ENCODE measurements at places on chromosomes 6 and 20. TPM values are rescaled to one million over a fixed set of nuclear protein-coding genes. Genes with fewer than 3 reads are reported as not detected.

DNA sequence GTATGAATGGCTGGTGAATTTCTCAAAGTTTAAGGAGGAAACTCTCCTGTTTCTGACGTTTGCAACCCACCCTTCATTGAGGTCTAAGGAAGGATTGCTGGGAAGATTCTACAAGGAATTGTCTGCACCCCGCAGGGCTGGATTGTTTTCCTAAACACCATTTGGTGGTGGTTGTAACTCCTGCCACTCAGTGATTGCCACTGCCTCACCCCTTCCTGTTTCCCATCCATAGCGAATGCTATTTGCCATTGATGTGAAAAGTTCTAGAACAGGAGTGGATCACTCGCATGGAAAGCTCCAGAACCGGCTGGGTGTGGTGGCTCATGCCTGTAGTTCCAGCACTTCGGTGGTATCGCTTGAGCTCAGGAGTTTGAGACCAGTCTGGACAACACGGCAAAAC lies 8.7 kb upstream of the DSP start:
- no peak for DNase-seq

DNA sequence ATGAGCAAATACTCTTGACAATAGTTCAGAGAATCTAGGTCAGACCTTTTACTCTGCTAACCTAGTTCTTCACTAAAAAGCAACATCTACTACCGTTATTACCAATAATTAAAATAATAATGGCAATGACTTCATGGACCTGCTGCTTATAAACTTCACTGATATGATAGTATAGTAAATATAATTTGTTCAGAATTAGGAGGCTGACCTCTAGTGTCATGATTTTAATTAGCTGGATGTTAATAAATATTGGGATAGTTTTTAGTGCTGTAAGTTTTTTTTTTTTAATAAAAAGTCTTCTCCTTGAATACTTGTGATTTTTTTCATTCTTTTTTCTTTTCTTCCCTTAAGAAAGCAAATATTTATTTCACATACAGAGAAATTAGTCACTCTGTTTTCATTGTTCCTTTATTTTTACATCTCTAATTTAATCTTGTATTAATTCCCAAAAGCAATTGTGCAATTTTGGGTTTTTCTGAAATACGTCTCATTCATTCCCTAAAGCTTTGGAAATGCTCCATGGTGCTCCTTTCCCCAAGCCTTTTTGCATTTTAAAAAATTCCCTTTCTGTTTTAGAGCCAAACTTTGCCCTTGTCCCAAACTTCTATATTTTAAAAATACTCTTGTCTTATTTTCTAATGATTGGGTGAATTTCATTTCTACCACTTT lies 46.6 kb upstream of the UST start:
- DNase-seq: no peak

DNA sequence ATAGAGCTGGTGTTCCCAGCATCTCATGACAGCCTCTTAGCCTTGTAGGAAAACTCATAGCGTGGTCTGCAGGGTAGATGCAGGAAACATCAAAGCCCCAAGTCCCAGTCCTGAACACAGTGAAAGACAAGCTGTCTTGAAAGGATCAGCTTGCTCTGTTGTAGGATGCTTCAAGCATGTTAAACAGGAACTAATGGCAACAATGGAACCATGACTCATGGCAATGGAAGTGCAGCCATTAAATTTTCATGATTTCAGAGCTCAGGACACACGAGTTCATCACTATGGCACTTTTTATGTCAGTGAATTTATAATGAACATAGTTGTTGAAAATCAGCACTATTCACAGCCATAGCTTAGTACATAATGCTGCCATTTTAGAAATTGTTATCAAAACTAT lies 367.7 kb downstream of the KIF16B start:
- peak; percentile 68 for DNase-seq

GRCh38 chr20:1164871-1165270 lies 19.9 kb downstream of the TMEM74B start:
- no peak for DNase-seq

DNA sequence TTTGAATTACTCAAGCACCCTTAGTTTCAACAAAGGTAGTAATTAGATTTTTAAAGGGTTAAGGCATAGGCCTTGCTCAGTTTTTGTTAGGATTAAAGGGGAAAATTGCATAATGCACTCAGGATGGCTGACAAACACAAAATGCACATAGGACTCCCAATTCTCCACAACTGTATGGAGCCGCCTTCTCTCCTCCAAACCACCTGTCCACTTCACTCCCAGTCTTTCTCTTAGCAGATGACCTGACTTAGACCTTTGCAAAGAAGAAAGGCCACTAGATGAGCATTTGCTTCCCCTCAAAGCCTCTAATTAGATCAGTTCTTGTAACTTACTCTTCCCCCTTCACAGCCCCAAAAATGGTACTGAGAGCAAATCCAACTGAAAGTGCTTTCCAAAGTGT lies 20.1 kb downstream of the NSFL1C start:
- no peak for DNase-seq

Gene TSPO2
- total RNA-seq: not detected

DNA sequence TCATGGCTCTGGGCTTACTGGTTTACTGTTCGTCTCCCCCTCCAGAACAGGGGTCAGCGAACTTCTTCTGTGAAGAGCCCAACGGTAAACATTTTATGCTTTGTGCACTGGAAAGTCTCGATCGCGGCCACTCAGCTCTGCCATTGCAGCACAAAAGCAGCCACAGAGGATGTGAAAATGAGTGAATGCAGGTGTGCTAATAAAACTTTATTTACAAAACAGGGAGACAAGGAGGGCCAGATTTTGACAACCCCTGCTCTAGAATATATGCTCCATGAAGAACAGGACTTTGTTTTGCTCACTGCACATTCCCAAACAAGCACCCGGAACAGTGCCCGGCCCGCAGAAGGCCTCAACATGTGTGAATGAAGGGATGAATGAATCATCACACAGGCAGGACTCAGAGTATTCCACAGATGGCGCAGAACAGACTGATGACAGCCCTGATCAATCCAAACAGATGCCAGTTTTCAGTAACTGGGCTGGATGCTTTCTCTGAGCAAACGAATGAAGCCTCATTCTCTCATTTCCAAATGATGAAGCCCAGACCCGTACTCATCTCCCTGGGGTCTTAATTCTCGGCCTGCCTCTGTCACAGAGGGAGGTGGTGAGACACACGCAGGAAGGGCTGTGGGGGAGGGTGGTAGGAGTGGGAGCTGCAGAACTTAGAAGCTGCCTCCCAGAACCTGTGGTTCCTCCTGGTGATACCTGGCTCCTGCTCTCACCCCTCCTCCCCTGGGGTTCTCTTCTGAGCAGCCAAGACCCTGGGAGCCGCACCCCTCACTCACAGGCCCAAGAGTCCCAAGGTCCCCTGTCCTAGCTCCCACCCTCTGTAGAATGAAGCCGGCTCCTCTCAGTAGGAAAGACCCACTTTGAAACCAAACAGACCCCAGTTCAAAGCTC lies 196.4 kb downstream of the PREX1 start:
- DNase-seq: peak; percentile 50

Gene COL9A3
- total RNA-seq: 0.17 TPM

DNA sequence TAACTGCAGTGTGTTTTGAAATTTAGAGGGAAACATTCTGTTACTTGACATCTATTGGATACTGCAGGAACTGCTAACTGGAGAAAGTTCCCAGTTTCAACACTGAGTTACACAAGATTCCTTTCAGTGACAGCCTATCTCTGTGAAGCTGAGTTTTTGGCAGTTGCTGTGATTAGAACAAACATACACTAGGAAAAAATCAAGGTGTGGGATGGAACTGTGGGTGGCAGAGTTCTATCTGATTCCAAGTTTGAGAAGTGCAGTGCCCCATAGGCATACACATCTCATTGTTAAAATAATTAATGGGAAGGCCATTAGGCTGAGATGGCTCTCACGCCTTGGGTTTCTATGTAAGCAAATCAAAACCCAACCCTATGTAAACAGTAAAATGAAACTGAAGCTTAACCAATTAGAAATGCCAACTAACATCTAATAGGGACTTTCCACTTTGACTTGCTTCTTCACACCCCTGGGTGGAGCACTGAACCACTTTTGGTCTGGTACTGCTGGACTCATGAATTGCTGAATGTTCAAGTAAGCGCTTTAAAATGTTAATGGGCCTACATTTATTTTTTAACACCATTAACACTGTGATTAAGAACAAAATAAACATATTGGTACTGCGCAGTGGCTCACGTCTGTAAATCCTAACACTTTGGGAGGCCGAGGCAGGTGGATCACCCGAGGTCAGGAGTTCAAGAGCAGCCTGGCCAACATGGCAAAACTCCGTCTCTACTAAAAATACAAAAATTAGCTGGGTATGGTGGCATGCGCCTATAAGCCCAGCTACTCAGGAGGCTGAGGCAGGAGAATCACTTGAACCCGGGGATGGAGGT lies 55.2 kb upstream of the TBC1D7 start:
- peak; percentile 47 for DNase-seq

DNA sequence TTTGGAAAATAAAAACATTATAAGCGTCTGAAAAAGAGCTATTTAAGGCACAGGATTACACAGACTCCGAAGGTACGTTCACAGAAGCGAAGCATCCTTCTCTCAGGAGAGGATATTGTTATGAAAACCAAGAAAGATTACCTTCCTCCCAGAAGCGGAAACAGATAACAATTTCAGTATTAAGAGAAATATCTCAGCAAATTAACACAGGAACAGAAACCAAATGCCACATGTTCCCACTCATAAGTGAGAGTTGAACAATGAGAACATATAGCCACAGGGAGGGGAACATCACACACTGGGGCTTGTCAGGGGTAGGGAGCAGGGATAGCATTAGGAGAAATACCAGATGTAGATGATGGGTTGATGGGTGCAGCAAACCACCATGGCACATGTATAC lies 109.7 kb downstream of the CDK19 start:
- DNase-seq: no peak

GRCh38 chr6:130527173-130527572 lies 161.4 kb downstream of the TMEM200A start:
- DNase-seq: no peak

- no peak for DNase-seq
Measured at GRCh38 chr6:36692220-36692619, 5.4 kb upstream of the RAB44 start.

Gene KIFC1
- 130 TPM for total RNA-seq

GRCh38 chr6:162819284-162819683 lies 91.5 kb downstream of the PACRG start:
- DNase-seq: no peak

DNA sequence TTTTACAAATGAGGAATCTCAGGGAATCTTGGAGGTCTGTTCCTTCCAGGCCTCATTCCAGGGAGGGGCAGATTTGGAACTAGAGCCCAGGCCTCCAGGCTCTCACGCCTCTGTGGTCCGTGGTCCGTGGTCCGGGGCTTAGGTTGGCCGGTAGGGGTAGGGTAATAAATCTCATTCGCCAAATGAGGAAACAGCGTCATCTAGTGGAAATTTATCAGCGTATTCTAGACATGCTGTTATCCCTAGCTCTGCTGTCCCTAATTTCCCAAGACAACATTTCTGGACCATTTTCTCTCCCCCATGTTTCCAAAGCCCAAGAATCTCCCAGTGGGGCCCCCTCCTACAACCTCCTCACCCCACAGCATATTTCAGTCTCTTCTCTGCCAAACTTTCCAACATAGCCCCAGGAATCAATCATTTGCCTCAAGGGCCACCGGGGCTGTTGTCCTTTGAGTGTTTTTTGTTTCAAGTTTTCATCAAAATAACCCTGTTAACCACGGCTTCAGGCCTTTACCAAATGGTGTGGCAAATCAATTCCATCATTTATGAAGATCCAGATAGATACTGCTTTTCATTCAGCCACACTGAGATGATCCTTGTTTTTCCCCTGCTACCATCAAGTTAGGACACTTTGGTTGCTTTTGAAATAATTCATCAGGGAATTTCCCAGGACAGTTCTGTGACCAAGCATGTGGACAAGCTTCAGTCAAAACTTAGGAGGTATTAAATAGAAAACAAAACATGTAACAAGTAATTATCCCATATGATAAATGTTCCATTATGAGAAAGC lies 126.8 kb downstream of the ALDH8A1 start:
- DNase-seq: peak; percentile 84

Gene ZNF165
- total RNA-seq: 0.89 TPM

Gene ZBP1
- 3.0 TPM for total RNA-seq

GRCh38 chr6:125508793-125509192 lies 207.0 kb upstream of the HDDC2 start:
- no peak for DNase-seq

GRCh38 chr6:137218917-137219663 lies at the start of gene IFNGR1:
Gene IFNGR1 (minus strand): TSS chr6:137219385. CDS start chr6:137219327, 58 bp downstream.
- peak; percentile 93 for DNase-seq

GRCh38 chr20:33310327-33310899 lies 27.4 kb downstream of the BPIFB1 start:
- peak; percentile 12 for DNase-seq

- peak; percentile 55 for DNase-seq
Measured at GRCh38 chr20:23146857-23147637, 60.9 kb upstream of the CD93 start.

DNA sequence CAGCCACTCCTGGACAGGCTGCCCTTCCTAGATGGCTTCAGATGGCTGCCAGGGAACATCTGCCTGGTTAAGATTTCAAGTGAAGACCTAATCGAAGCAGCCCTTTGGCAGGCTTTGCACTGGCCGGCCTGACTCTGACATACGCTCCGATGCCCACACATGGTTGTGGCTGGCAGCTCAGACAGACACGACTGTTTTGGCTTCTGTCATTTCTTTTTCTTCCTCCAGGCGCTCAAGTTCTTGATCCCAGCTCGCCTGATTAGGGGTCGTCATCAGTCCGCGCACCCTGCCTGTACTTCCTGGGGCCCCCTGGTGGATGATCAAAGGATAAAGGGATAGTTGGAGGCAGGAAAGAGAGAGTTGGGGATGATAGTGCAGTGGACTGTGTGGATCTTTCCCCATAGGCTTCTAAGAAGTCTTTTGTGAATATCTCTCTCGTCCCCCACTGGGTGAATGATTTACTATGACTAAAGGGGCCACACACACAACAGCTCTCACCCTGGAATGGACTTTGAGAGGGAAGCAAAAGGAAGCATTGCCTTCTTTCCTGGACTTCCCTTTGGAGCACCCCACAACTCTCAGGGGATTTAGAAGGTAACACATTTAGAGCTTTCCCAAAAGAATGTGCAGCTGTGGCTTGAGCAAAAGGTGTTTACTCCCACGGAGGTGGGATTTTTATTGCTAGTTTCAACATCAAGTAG lies 21.4 kb upstream of the TRAM2 start:
- DNase-seq: peak; percentile 81

DNA sequence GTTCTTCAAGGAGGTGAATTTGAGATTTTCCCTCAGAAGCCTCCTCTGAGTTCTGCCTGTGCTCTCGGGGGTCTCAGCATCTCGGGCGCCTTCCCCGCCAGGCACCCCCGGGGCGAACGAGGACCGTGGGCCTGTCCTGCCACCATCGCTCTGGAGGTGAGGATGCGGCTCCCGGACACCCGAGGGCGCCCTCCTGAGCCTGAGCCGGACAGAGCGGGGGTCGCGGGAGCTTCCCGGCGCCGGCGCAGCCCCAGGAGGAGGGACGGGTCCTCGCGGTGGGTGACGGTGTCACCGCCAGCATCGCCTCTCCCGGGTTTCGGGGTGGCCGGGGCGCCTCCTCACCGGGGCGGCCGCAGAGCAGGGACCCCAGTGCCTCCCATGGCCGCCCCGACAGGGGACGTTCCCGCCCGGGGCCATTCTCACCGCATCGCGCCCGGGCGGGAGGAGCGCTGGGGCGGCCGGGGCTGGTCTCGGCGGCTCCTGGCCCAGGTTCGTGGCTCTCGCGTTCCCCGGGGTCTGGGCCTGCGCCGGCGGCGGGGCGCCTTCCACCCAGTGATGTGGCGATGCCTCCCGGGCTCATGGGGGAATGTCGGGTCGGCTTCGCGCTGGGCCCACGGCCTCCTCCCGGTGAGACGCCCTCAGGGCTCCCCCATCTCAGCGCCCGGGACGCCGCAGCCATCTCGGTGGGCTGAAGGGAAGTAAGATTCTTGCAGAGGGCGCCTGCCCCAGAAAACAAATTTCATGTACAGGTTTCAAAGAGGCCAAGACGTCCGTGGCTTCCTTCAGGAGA lies 210.5 kb downstream of the ERMARD start:
- DNase-seq: no peak

Gene TFAP2C
- 7.5 TPM for total RNA-seq

All from M059J (cell line).